ENCODE measurements at places on chromosomes 6 and 20.

GRCh38 chr20:63831993-63832686 is 1.1 kb upstream of the ZBTB46 start:
- no peak for DNase-seq

DNA sequence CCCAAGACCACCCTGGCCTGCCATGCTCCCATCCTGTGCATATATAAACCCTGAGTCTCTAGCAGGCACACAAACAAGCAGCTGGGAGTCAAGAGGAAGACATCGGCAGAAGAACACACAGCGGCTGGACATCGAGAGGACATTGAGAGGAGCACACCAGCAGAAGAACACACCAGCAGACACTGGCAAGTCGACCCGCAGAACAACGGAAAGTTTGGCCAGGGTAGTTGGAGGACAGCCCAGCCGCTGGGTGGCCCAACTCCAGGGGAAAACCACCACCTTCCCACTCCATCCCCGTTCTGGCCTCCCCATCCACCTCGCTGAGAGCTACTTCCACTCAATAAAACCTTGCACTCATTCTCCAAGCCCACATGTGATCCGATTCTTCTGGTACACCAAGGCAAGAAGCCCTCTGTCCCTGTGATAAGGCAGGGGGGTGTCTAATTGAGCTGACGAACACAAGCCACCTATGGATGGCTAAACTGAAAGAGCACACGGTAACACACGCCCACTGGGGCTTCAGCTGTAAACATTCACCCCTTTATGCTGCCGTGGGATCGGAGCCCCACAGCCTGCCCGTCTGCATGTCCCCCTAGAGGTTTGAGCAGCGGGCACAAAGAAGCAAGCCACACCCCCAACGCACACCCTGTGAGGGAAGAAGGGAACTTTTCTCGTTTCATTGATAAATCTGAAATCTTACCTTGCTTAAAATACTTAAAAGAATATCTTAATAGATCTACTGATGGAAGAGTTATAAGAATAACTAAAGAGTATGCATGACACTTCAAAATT is 13.8 kb downstream of the TMX4 start:
- no peak for DNase-seq

GRCh38 chr6:130699742-130700141 is 127.5 kb upstream of the SMLR1 start:
- DNase-seq = no peak

GRCh38 chr20:33351696-33352095 is 49.6 kb downstream of the CDK5RAP1 start:
- no peak for DNase-seq

DNA sequence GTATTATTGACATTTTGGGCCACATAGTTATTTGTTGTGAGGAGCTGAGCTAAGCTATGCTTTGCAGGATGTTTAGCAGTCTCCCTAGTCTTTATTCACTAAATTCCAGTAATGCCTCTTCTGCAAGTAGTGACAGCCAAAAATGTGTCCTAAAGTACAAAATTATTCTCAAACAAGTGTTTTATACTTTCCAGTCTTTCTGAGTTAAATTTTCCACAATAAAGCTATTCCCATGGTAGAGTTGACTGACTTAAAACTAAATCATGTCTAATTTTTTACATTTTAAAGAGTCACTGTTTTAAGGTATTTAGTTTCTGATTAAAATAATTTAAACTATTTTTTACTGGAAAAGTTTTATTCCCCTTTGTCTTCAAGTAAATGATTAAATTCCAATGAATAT is 717.8 kb upstream of the HS3ST5 start:
- DNase-seq = no peak

DNA sequence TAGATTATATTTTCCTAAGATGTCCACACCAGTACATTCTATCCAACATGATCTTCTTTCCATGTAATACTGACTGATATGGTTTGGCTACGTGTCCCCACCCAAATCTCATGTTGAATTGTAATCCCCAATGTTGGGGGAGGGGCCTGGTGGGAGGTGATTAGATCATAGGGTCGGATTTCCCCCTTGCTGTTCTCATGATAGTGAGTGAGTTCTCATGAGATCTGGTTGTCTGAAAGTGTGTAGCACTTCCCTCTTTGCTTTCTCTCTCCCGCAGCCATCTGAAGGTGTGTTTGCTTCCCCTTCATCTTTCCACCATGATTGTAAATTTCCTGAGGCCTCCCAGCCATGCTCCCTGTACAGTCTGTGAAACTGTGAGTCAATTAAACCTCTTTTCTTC is 12.2 kb upstream of the HBS1L start:
- DNase-seq = no peak

- no peak for DNase-seq
Observed at GRCh38 chr20:22974354-22974753, 60.8 kb upstream of the SSTR4 start.

- DNase-seq = no peak
Observed at GRCh38 chr20:53957451-53958172, 112.8 kb downstream of the BCAS1 start.

GRCh38 chr6:43389730-43390295 is 20.4 kb upstream of the ZNF318 start:
- no peak for DNase-seq

DNA sequence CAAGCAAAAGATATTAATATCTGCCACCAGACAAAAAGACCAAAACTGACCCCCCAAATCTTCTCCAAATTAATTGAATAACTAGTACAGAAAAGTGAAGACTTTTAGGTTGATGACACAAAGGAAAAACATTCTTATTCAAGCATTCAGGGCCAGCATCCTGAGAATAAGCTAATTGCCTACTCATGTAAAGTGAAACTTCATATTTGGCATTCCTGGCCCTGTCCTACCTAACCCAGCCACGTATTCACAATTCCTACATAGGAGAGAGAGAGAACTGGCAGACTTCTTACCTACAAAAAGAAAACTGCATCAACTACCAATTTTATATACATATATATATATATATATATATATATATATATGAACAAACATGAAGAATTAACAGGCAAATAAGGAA is 4.9 kb upstream of the ASCC3 start:
- DNase-seq = no peak

- DNase-seq = no peak
Observed at GRCh38 chr6:94269256-94269655, 849.9 kb upstream of the EPHA7 start.

DNA sequence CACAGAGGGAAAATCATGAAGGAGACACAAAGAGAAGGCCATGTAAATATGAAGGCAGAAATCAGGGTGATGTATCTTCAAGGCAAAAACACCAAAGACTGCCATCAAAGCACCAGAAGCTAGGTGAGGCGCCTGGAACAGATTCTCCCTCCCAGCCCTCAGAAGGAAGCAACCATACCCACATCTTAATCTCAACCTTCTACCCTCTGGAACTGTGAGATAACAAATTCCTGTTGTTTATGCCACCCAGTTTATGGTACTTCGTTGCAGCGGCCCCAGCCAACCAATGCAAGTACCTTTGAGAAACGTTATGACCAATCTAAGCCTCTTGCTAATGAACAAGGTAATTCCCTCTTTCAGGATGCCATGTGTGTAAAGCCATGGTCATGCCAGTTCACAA is 66.2 kb upstream of the STXBP5 start:
- no peak for DNase-seq

Measured in GF-D8 (cell line).